Upper lobe of right lung (tissue), 1 donor: ENCODE measurements at places on chromosomes 3 and 15. TPM values are rescaled to one million over a fixed set of nuclear protein-coding genes. Genes with fewer than 3 reads are reported as not detected.

DNA sequence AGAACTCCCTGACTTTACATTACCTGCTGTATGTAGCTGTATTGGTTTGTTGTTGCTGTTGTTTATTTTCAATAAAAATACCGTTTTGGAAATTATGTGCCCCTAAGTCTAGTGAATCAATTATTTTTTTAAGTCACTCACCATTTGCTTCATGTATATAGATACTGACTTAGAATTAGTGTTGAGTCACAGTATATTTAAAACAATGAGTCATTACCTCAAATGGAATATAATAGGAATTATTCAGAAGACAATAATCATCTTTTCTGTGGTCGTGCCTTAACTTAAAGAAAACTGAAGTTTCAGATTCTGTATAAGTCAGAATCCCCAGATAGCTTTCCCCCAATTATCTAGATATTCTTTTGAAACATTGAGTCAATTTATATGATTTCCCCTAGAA, 21.0 kb upstream of the ALDH1A2 start:
- DNase-seq = no peak

GRCh38 chr15:27241943-27242342, 271.0 kb downstream of the GABRG3 start:
- no peak for DNase-seq

GRCh38 chr3:120113128-120114116, 19.2 kb upstream of the GSK3B start:
- no peak for DNase-seq

GRCh38 chr3:54983266-54984099, 55.6 kb upstream of the LRTM1 start:
- DNase-seq = no peak

GRCh38 chr3:56819016-56819809, 17.5 kb upstream of the ARHGEF3 start:
- no peak for DNase-seq

DNA sequence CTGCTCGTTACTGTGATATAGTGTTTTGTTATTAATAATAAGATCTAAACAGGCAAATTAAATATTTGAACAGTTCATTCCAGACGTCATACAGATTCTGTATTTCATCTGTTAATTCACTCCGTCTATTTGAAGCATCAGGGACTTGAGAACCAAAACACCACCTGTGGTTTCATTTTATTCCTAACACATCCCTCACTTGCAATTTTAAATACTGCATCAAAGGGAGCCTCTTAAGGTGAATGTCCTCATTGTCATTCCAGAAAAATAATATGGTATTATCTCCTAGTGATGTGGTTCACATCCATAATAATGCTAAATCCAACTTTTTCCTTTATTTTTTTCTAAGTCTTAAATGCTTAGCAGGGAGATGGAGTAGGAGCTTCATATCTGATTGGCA, 1390.9 kb upstream of the CADM2 start:
- no peak for DNase-seq

DNA sequence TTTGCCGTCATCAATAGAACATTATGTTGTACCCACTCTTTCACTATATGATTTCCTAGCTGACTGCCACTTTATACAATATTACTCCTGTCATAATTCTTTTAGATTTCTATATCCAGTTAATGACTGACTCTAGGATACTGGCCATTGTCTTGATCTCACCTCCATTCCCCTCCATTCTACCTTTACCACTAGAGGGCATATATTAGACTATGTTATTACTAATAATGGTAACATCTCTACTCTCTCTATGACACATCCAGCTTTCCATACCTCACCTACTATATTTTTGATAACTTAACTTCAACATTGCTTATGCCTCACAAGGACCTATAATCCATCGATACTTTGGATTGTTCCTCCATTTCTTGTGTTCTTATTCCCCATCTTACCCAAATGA, 31.4 kb upstream of the POU1F1 start:
- DNase-seq = no peak

GRCh38 chr3:168024537-168024941, 71.2 kb downstream of the GOLIM4 start:
- no peak for DNase-seq

- DNase-seq = no peak
Measured at GRCh38 chr3:18883571-18883970, 264.7 kb upstream of the KCNH8 start.

- no peak for DNase-seq
Measured at GRCh38 chr15:98694161-98694560, 45.8 kb downstream of the IGF1R start.

- DNase-seq = no peak
Measured at GRCh38 chr3:106049821-106050220, 181.0 kb upstream of the CBLB start.

- DNase-seq = no peak
Measured at GRCh38 chr3:109072194-109072593, 45.7 kb downstream of the MORC1 start.

Gene MINAR1
- 0.26 TPM for total RNA-seq

Gene CDHR4
- total RNA-seq = not detected

Gene GP5
- 0.26 TPM for total RNA-seq

Gene GUCA1C
- not detected for total RNA-seq
